Activated CD4-positive, CD25-positive, alpha-beta regulatory T cell treated with anti-CD3 and anti-CD28 coated beads, Interleukin-2, amount 50 U/mL, for 16 hours (primary cell): ENCODE measurements at places on chromosomes 12 and 14.

DNA sequence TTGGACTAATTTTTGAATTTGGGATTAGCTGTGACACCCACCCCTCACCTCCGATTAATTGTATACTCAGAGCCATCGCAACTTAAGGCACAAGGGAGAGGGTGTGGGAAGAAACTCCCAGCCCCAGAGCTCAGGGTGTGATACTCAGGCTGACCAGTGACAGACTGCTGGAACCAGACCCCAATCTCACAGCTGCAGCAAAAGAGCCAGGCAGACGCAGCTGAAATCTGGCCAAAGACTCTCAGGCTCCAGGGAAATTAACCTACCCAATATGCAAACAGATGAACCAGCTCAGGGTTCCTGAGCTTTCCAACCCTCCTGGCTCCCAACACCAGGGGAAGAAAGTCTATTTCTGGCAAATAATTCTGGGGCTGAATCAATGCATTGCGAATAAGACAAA lies 30.5 kb downstream of the ANAPC7 start:
- DNase-seq, result no peak

GRCh38 chr12:51721282-51721940 lies 127.1 kb downstream of the FIGNL2 start:
- DNase-seq, result no peak

DNA sequence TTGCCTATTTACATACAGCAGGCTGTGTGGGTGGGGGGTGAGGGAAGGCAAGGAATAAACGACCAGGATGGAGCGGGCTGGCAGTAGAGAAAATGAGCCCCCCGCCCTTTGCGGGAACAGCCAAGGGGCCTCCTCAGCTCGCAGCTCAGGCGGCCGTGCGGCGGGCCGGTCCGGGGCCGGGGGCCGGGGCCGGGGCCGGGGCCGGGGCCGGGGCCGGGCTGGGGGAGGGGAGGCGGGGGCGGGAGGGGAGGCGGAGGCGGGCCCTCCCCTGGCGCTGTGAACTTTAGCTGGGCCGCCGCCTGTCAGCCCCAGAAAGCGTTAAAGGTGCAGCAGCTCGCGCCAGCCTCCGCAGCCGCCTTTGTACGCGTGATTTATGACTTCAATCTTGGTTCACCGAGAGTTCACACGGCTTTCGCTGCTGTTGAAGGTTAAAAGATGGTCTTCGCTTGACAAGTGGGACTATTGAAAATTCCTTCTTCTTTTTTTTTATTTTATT lies 28.8 kb downstream of the HOXC4 start:
- DNase-seq, result no peak

DNA sequence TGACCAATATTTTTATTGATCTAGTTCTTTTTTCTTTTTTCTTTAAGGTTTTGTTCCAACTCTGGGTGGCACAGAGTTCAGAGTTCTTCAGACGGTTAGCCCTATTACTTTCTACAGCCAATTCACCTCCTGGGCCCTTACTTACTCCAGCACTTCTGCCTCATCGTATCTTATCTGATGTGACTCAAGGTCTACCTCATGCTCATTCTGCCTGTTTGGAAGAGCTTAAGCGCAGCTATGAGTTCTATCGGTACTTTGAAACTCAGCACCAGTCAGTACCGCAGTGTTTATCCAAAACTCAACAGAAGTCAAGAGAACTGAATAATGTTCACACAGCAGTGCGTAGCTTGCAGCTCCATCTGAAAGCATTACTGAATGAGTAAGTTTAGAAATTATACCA lies 64.7 kb downstream of the VEZT start:
- no peak for DNase-seq

DNA sequence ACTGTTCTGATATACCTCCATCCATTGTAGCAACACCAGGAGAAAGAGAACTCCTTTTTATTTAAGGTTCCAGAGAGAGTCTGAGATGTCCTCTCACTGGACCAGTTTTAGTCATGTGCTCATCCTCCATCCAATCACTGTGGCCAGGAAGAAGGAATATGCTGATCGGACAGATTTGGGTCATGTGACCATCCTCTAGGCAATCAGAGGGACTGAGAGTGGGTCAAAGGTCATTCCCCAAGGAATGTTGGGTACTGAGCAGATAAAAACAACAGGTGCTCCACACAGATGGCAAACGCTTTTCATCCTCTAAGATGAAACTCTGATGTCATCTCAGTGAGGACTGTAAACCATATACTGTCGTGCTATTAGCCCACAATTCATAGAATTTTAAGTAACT lies 28.8 kb upstream of the RPH3A start:
- DNase-seq, result no peak

DNA sequence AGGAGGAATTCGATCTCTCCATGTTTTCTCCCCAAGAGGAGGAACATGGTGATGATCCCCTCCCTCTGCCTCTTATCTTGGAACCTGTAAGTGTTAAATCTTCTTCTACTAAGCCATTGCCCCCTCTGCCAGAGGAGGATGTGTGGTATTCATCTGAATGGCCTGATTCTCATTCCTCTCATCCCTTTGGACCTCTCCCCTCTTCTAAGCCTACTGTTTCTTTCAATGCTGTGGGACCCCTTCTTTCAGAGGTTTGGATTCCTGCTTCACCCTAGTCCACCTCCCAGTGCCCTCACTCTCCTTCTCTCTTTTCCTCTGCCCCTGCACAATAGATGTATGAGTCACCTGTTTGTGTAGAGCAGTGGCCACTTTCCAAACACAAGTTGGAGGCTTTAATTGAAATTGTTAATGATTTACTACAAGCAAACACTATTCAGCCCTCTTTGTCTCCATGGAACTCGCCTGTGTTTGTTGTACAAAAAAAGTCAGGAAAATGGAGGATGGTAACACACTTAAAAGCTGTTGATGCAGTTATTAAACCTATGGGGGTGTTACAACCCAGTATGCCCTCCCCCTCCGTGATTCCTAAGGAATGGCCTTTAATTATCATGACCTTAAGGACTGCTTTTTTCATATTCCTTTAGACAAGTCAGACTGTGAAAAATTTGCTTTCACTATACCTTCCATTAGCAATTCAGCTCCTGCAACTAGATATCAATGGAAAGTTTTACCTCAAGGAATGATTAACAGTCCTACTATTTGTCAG lies 192.1 kb upstream of the ALG10B start:
- no peak for DNase-seq

- DNase-seq, result no peak
Observed at GRCh38 chr12:66446276-66446675, 144.0 kb downstream of the HELB start.

DNA sequence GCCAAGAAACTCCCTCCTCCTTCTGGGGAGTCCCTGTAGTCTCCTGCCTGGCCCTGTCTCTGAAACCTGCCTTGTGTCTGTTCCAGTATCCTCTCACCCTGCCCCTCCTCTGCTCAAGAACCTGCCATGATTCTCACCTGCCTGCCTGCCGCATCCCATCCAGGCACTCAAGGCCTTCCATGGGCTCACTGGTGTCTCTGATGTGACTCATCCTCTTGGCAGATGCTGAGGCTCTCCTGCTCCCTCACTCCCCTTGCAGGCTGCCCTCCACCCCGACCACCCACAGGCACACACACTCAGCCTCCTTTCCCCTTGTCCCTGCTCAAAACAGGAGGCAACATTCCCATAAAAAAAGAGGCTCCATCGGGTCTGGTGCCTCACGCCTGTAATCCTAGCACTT lies 5.8 kb upstream of the BEGAIN start:
- no peak for DNase-seq

GRCh38 chr14:56878766-56879165 lies 68.5 kb upstream of the OTX2 start:
- no peak for DNase-seq

DNA sequence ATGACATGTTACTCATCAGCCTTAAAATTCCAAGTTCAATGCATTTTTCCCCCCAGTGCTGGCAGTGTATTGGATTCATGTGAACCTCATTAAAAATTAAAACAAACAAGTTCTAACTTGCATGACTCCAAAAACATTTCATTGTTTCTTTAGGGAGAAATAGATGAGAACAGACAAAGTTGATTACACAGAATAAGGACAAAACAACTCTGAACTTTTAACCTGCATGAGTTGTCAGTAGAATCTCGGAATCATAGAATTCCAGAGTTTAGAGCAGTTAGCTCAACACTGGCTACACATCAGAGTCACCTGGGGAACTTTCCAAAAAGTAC lies 127.5 kb downstream of the TMX1 start:
- DNase-seq, result no peak

- DNase-seq, result no peak
Observed at GRCh38 chr12:14607568-14607967, 39.9 kb upstream of the PLBD1 start.

DNA sequence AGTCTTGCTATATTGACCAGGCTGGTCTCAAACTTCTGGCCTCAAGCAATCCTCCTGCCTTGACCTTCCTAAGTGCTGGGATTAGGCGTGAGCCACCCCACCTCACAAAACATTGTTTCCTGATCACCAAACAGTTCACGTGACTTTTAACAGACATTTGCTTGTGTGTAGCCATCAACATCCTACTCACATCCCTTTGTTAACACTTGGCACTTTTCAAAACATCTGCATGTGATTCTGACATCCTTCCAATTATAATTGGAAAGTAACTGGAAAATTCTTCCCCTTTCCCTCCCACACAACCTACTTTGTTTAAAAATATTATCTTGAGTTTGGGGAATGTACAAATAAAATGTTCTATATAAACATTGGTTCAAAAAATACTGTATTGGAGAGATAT lies 317.9 kb downstream of the PCNX1 start:
- no peak for DNase-seq

DNA sequence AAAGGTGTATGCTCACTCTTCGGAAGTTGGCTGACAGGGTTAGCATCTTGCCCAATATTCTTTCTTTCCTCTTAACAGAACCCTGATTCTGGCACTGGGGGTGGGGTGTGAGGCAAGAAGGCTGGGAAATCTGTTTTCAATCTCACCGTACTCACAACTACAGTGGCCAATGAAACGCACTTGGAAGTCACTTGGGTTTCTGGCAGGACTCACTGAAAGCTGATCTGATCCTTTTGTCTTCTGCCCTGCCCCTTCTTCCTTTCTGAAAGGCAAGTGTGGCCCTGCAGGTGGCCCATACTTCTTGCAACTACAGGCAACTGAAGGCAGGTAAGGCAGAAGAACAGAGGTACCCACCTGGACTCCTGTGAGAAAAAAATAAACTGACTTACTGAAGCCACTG lies 106.9 kb downstream of the STXBP6 start:
- no peak for DNase-seq

DNA sequence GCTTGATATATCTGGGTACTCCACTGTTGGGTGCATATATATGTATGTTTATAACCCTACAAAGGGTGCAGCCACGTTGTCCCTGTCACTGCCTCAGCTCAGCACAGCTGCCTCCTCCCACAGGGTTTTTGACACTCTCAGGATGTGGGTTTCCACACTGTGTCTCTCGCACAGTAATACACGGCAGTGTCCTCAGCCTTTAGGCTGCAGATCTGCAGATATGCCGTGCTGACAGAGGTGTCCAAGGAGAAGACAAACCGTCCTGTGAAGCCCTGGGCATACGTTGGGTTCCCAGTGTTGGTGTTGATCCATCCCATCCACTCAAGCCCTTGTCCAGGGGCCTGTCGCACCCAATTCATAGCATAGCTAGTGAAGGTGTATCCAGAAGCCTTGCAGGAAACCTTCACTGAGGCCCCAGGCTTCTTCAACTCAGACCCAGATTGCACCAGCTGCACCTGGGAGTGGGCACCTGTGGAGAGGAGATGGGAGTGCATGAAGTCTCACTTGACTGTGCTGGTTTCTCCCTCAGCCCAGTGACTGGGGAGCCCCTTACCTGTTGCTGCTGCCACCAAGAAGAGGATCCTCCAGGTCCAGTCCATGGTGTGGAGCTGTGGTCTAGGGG lies 498.7 kb downstream of the TMEM121 start:
- DNase-seq, result no peak

GRCh38 chr12:24255920-24256665 lies 306.6 kb upstream of the SOX5 start:
- no peak for DNase-seq

DNA sequence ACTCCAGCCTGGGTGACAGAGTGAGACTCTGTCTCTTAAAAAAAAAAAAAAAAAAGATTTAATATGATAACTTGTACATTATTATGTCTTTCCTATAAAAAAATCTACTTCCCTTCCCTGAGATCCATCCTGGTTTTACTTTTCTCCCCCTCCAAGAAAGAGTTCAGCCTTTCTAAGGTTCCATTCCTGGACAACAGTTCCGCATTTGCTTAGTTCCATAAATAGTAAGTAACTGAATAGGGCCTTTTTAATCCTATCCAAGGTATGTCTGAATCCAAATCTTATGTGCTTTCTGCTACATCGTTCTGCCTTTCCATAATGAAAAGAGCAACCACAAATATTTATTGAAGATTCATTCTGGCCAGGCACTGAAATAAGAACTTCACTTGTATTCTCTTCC lies 187.8 kb downstream of the DACT1 start:
- DNase-seq, result no peak

GRCh38 chr12:34396861-34397590 lies 374.7 kb downstream of the ALG10 start:
- DNase-seq, result no peak

DNA sequence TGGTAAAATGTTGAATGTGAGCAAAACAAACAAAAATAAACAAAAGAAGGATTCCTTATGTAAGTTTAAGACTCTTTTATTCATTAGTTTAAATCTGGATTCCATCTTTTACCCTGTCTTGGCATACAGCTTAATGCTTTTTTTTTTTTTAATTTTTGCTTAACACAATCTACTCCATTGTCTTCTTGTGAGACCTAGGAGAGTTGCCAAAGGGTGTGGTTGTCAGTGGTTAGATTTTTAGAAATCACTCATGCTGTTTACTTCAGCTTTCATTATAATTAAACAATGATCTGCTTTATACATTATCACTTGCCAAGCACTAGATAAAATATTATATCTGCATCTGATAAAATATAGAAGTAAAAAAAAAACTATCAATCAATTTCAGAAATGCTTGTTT lies 77.7 kb upstream of the KITLG start:
- DNase-seq, result no peak

DNA sequence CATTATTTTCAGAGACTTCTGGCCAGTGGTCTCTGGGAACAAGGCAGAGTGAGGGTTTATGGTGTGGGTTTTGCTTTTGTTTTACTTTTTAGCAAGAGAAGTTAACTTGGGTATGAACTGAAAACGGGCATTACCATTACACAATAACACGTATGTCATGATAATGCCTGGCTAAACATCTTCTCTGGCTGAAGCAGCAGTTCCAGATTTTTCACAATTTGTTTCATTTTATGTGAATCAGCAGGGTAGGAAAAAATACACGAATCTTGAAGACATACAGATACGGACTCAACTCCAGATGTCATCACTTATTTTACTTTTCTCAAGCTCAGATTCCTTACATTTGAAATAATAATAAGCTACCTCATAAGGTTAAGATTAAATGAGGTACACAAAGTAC lies 2.5 kb upstream of the PCNX4 start:
- DNase-seq, result no peak

GRCh38 chr14:58637391-58638230 lies at the start of gene DACT1:
DACT1 (plus strand) TSS chr14:58637962; CDS start chr14:58638203, 241 bp downstream.
- peak; percentile 9 for DNase-seq
